ENCODE measurements at places on chromosomes 2 and 18.

GRCh38 chr2:12980817-12981216, 264.1 kb downstream of the TRIB2 start:
- H3K36me3 ChIP-seq, result no peaks in the 10 kb centered on the region
- no peak overlapping the region for H3K27ac ChIP-seq
- no peaks in the 10 kb centered on the region for H3K27me3 ChIP-seq
- H3K4me3 ChIP-seq, result no peak overlapping the region
- no peak for DNase-seq
- no peaks in the 10 kb centered on the region for H3K4me1 ChIP-seq

DNA sequence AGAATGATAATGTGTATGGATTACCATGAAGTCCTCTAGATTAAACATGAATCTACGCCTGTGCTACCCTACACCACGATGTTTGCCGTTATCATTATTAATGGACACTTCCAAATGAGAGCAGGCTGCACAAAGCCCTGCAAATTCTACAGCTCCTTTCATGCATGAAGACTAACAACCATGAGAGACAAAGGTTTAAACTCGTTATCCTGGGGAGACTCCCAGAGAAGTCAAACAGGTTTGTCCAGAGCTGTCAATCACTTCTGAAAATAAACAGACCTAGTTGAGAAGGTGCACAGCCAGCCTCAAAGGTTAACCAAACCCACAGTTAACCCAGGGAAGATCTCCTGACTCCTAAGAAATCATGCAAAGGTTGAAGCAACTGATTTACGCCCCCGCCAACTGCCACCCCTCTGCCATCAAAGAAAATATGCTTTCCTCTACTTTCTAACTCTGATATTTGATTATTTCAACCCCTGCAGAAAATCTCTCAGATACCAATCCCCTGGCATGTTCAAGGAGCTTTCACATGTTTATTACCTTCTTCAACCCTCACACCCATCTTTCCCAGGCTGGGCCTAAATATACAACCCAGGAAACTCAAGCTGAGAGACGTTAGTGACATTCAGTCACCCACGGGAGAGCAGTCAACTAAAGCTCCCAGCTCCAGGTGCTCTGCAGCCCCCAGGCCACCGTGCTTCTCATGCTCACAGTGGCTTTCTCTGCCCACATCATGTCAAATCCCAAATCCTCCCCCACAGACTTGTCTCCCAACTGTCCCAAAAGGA, 35.9 kb downstream of the MYO5B start:
- H3K27ac ChIP-seq, result no peak overlapping the region
- no peaks in the 10 kb centered on the region for H3K36me3 ChIP-seq
- no peaks in the 10 kb centered on the region for H3K4me1 ChIP-seq

DNA sequence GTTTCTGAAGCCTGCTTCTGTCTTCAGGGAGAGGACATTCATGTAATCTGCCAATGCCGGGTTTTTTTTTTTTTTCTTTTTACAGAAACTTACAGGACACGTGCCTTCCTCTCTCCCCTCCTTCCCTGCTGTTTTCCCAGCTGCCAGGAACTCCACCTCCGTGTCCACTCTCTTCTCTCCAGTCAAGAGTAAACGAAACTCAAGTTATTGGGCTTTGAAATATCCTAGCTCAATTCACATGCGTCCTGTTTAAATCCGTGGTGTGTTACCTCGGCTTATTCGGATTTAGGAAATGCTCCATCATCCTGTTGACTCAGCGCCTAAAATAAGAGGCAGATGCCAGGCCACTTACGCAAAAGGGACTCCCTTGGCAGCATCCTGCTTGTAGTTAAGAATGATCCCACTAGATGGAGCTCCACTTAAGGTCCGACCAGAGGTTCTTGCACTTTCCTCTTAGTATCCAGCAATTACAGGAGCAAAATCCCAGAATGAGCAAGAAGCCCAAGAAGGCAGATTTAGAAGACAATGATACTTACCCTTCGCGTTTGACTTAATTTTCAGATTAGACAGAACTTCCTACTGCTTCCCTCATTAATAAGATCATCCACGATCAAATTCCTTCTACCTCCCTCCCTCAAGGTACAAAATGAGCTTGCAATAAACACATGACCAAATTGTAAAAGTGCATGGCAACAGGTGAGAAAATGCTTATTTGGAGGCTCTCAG, 97.2 kb upstream of the ZCCHC2 start:
- no peaks in the 10 kb centered on the region for H3K27me3 ChIP-seq
- DNase-seq, result peak; percentile 87
- H3K27ac ChIP-seq, result peak overlapping the region; percentile 46
- no peak overlapping the region for H3K4me3 ChIP-seq
- no peaks in the 10 kb centered on the region for H3K36me3 ChIP-seq

GRCh38 chr2:230323385-230324106, 3.4 kb upstream of the SP140L start:
- no peaks in the 10 kb centered on the region for H3K27me3 ChIP-seq
- no peak overlapping the region for H3K27ac ChIP-seq
- H3K36me3 ChIP-seq, result no peaks in the 10 kb centered on the region
- H3K4me1 ChIP-seq, result no peaks in the 10 kb centered on the region
- no peak for DNase-seq

DNA sequence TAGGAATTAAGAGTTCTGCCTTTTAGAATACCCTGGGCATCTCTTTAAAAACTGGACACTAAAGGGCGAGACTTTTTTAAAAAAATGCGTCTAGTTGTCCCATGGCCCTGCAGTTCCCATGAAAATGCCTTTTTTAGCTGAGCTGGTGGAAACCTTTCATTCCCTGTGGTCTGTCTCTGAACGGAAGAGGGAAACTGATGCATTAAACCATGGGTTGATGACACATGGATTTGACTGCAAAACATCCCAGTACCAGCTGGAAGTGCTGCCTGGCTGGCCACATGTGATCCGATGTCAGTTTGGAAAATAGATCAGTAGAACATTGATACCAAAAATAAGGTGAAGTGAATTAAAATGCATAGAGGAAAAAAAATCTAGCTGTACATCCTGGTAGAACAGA, 129.2 kb downstream of the MYO1B start:
- H3K27me3 ChIP-seq, result no peaks in the 10 kb centered on the region
- H3K36me3 ChIP-seq, result peaks cover 16% of the 10 kb centered on the region
- no peak overlapping the region for H3K27ac ChIP-seq

Data from right lobe of liver (tissue), 6 donors.